Breast epithelium (tissue), 4 donors: ENCODE measurements at places on chromosomes 7 and 10. TPM values are rescaled to one million over a fixed set of nuclear protein-coding genes. Genes with fewer than 3 reads are reported as not detected.

DNA sequence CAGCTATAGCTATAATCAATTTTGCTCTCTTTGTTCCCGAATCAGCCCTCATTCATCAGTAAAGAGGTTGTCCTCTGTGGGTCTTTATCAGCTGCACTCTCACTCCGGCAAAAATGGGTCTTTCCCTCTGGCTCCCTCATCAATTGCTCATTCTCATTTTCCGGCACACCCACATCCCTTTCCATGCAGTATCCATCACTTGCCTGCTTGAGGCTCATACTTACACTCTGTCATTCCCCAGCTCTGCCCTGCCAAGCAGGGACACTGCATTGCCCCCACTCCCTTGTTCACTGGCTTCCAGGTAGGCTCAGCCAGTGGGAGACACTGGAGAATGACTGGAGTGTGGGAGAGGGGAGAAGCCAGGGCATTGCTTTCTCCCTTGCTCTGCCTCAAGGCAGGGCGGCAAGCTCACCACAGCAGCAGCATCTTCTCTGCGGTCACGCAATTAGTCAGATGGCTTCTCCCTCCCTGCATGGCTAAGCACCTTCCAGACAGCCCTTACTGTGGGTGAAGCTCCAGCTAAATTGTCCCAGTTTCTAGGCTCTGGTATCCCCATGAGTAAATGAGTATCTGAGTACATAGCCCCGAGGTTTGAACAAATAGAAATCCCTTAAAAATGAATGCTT is 470.7 kb upstream of the LRRN3 start:
- DNase-seq: no peak

GRCh38 chr10:79196470-79197461 is 128.0 kb downstream of the ZMIZ1 start:
- peak; percentile 52 for DNase-seq

DNA sequence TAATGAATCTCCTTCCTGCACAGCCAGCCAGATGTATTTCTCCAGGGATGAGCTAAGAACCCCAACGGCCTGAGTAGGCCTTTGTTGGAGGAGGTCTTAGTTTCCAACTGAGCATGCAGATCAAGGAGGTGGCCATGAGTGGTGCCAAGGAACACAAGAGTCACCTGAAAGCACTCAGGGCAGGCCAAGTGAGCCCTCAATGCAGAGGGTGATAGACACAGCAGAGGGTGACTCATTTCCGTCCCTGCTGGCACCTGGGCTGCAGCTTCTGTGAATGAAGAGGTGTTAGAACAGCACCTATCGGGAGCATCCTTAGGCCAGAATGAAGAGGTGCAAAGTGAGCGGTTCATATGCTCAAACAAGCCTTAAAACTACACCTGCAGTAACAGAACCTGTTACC is 211.8 kb downstream of the FRMD4A start:
- no peak for DNase-seq

DNA sequence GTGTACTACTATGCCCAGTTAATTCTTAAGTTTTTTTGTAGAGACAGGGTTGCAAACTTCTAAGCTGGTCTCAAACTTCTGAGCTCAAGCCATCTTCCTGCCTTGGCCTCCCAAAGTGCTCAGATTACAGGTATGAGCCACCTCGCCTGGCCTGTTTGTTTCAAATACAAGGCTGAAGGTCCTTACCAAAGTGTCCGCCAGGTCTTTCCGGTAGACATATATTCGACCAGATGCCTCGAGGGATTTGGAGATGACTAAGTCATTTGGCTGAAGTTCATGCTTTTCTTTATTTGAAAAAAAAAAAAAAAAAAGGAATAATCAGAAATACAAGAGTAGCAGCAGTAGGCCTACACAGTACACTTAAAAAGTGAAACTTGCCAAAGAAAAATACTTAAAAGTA is 204.5 kb upstream of the CDCA7L start:
- DNase-seq: no peak

The UNC5B gene
- 0.80 TPM for total RNA-seq

The ICA1 gene
- total RNA-seq: 45.7 TPM

The ZNF488 gene
- 0.44 TPM for total RNA-seq

The OR6B1 gene
- total RNA-seq: not detected
